ENCODE measurements at places on chromosomes 6 and 20.

- no peak for DNase-seq
These were observed 13.1 kb upstream of the SAYSD1 start for GRCh38 chr6:39128106-39128505.

- no peak for DNase-seq
These were observed 23.4 kb downstream of the CAP2 start for GRCh38 chr6:17416806-17417205.

GRCh38 chr6:84853901-84854300, 89.5 kb upstream of the TBX18 start:
- DNase-seq = no peak

- DNase-seq = no peak
These were observed 94.4 kb upstream of the FAM184A start for GRCh38 chr6:119172824-119173223.

DNA sequence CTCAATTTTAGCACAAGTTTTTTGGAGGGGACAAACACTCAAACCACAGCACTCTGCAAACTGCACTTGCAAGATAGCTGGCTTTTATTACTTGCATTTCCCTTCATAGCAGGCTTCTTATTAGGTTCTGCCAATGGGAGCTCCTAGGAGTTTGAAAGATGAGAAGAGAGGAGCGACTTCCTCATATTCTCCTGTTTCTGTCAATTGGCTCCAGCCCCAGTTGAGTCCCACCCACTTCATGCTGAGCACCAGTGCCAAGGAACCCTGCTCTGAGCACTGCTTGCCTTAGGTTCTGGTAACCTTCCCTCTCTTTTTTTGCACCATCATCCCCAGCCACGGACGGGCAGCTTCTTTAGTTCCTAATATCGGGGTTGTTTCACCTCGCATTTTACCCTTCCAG, 67.9 kb downstream of the PSMB1 start:
- no peak for DNase-seq

GRCh38 chr20:38167851-38168760, 3.0 kb upstream of the TGM2 start:
- DNase-seq = peak; percentile 40

GRCh38 chr20:11117808-11118528, 444.2 kb upstream of the JAG1 start:
- DNase-seq = peak; percentile 62

GRCh38 chr6:27400877-27401642, 12.5 kb downstream of the ZNF391 start:
- DNase-seq = no peak

DNA sequence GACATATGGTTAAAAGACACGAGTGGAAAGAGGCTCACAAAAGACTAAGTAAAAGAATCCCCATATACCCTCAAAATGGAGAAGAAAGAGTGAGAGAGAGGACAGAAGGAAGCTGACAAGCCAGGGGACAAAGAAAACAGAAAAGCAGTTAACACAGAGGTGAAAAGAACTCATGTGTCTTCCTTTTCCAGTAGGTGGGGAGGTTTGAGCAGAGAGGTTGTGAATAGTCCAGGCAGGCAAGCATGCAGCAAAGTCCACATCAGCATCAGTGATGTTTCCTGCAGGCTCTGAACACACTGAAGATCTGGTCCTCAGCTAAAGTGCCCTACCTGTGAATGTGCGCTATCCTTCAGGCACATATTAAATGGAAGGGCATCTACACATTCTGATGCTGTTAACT, 196.5 kb upstream of the IRAK1BP1 start:
- no peak for DNase-seq

GRCh38 chr6:23011615-23012014, 442.2 kb downstream of the HDGFL1 start:
- DNase-seq = no peak

DNA sequence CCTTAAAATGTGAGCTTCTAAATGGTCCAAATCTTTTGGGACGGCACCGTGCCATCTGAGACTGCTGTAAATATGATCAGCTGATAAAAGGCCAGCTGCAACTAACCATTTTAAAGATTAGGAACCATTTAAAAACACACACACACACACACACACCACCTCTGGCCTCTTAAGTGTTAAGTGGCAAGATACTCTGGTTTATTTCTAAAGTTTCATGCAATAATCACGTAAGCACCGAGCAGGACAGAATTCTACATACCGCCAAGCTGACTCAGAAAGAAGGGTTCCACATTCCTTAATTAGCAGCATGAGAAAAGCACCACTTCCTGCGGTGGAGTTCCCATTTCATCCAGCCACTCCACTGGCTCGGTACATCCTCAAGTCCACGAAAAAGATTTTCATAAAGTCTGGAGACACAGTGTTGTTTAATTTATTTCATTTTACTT, 17.8 kb upstream of the ZNF217 start:
- peak; percentile 88 for DNase-seq

GRCh38 chr6:38976801-38977500, 71.6 kb upstream of the GLP1R start:
- no peak for DNase-seq

GRCh38 chr6:132725471-132725870, 11.6 kb upstream of the VNN1 start:
- no peak for DNase-seq

DNA sequence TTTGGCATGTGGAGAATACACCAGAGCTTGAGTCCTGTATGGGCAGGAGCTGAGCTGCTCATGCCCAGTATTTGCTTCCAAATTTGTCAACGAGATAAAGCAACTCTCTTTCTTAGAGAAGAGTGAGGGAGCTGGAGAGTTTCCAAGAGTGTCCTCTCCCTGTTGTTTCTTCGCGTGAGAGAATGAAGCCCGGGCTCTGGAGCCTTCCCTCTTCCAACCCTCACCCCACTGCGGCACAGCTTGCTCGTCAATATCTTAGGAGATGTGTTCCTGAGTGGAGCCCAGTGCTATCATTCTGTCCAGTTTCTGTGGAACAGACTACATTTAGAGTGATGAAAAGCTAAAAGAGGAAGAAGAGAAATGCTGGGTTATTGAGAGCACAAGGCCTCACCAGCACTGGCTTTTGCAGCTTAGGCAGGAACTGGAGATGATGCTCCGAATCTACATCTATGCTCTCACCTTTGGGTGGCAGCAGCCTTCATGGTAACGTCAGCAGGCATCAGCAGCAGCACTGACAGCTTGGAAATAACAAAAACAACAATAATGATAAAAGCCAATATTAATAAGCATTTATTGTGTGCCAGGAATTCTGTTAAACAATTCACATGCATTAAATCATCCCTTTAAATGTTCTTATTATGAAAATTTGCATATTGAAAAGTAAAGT, 66.5 kb upstream of the TFB1M start:
- no peak for DNase-seq

GRCh38 chr20:55538261-55538908, 466.9 kb downstream of the CBLN4 start:
- no peak for DNase-seq

GRCh38 chr6:92026878-92027277, 1392.5 kb downstream of the EPHA7 start:
- no peak for DNase-seq
